ENCODE measurements at places on chromosomes 1 and 21. TPM values are rescaled to one million over a fixed set of nuclear protein-coding genes. Genes with fewer than 3 reads are reported as not detected.

GRCh38 chr1:56359056-56359455 is 220.3 kb downstream of the PLPP3 start:
- DNase-seq = no peak

DNAJC6 gene
- polyA plus RNA-seq = 0.06 TPM

DNA sequence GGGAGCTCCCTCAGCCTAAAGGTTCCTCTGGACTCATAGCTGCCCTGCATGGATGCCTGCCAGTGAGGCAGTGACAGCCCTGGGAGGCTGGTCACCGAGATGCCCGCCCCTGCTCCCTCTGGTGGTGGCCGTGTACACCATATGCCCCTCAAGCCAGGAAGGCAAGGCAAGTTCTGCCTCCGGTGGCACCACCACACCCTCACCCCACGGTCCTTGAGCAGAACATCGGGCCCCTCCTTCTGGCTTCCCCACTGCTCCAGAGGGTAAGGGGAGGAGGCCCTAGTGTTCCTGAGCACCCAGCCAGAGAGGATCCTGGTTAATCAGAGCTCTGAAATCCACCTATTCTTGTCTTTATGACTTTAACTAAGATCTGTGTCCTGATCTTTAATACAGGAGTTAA is 1.5 kb upstream of the S100A14 start:
- DNase-seq = peak; percentile 53

IL12RB2 gene
- polyA plus RNA-seq = 40.5 TPM

DNA sequence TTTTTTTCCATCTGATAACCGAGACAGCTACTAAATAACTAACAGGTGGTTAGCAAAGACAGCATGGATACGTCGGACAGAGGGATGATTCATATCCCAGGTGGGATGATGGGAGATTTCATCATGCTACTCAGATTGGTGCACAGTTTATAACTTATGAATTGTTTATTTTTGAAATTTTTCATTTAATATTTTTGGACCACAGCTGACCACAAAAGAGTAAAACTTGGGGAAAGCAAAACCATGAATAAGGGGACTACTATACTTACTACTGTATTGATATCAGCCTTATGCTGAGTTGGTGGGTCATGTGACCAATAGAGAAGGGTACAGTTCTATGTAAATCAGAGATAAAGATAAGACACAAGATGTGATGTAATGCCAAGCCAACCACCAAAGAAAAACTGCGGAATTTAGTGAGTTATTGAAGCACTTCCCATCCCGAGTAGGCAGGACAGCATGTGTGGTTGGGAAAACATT is 248.1 kb upstream of the C1orf105 start:
- DNase-seq = no peak

NAXE gene
- 202 TPM for polyA plus RNA-seq

GRCh38 chr1:161999301-162000052 is 24.2 kb downstream of the OLFML2B start:
- DNase-seq = no peak

DNA sequence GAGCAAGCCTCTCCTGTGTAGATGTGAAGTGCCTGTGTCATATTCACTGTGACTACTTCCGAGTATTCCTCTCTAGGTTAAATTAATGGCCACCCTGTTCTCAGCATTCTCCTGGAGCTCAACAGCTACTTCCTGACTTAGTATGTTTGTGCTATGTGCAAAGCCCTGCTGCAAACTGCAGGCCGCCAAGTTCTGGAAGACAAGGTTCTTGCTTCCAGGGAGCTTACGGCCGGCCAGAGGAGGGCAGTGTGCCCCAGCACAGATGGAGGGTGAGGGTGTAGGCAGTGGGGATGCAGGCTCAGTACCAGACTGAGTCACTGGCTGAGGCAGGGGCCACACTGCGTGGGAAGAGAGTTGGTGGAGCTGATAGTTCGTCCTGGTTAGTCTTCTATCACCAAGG is 43.2 kb downstream of the ELK4 start:
- DNase-seq = no peak

GRCh38 chr1:200304171-200304570 is 105.7 kb downstream of the ZNF281 start:
- no peak for DNase-seq

GRCh38 chr1:10108134-10108663 is 75.4 kb downstream of the UBE4B start:
- no peak for DNase-seq

GRCh38 chr1:162373541-162374260 is 3.0 kb downstream of the SPATA46 start:
- no peak for DNase-seq

DNA sequence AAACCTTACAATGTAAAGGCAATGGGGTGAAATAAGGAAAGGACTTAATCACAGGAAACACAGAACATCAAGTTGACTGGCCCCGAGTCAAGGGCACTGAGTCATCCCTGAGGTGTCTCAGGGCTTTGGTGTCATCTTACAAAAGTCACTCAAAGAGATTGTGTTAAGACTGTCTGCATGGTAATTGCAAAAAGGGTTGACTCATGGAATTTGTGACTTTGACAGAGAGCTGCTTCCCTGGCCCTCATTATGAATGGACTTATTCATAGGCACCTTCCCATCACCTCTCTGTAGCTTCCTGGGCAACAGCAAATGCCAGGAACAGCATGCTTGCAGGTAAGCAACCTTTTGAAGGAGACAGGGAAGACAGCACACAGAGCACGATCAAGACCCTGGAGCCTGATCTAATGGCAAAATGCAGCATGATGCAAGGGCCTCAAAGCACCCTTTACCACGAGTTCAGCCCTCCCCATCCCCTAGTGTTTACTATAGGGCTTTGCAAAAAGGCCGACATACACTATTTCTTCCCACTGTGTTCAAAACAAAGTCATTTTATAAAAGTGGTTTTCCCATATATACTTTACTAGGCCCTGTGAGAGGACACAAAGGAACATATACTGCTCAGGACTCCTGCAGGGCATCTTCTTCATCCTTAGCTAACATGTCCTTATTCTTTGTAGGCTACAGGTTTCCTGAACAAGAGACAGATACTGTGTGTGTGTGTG is 17.1 kb downstream of the ZP4 start:
- no peak for DNase-seq

- DNase-seq = no peak
Observed at GRCh38 chr1:164561472-164561871, 2.5 kb downstream of the PBX1 start.

CHRM3 gene
- not detected for polyA plus RNA-seq

C4BPA gene
- polyA plus RNA-seq = not detected

CTSS gene
- polyA plus RNA-seq = 177 TPM

GRCh38 chr1:1068517-1069055 is 5.5 kb downstream of the RNF223 start:
- DNase-seq = no peak

- DNase-seq = no peak
Observed at GRCh38 chr1:90876101-90876500, 145.7 kb downstream of the ZNF644 start.

DNA sequence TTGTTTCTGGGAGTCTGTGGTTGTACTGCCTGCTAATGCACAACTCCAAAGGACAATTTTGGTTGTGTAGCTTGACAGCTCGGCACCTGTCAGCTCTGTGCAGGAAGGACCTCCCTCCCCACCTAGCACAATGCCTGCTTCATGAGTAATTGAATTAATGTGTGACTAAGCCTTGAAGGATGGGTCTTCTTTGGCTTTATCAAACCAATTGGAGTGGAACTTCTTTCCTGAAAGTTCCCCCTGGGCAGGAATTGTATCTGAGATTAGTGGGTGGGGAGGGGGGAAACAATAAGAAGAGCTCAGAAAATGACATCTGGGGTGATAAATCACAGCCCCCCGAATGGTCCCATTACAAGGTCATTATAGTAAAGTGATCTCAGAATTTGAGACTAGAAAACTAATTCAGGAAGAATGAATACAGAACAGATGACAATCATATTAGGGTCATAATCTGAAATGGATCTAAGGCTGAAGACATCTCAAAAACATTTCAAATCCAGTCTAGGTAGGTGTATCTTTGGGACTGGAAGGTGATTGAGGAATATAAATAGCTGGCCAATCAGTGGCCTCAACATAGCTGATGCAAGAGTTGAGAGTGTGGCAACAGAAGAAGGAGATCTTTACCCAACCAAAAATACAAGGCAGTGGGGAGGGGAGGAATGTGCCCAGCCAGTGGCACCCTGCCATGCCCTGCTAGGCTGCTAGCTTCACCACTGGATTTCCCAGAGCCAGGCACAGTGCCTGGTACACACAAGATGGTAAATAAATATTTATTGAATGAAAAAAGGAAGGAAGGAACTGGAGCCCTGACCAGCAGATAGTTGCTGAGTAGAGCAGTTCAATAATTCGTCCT is 10.1 kb upstream of the SESN2 start:
- no peak for DNase-seq

ROR1 gene
- 3.3 TPM for polyA plus RNA-seq

- DNase-seq = no peak
Observed at GRCh38 chr1:27958513-27958912, 1.3 kb upstream of the XKR8 start.

DNA sequence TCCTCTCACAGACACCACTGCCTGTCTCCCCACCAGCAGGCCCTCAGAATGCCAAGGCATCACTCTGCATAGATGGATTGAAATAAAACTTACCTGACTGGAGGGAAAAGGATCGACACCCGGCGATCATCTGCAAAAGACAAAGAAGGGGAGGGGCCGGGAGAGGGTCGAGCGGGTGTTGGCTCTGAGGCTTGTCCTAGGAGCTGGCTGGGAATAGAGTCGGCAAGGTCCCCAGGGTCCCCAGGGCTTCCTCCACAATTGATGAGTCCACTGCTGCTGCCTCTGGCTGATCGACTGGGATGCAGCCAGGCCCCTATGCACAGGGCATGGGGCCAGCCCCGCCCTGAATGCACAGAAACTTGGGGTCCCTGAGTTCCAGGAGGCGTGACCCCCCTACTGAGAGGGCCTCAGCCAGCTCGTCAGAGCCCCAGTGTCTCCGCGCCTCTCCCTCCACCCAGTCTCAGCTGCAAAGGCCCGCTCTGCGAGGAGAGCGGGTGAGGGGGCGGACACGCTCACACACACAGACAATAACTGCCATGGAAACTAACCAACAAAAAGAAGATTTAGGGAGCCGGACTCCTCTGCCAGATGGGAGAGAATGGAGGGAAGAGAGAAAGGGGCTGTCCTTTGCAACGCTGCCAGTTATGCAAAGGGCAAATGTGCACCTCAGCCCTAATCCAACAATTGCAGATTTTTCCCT is at the start of gene KLHDC8A:
Gene KLHDC8A, minus strand, starts transcription at position 483 of the 700 bp plus-strand sequence. CDS start 13,318 bp downstream, outside the sequence.
- no peak for DNase-seq

DNA sequence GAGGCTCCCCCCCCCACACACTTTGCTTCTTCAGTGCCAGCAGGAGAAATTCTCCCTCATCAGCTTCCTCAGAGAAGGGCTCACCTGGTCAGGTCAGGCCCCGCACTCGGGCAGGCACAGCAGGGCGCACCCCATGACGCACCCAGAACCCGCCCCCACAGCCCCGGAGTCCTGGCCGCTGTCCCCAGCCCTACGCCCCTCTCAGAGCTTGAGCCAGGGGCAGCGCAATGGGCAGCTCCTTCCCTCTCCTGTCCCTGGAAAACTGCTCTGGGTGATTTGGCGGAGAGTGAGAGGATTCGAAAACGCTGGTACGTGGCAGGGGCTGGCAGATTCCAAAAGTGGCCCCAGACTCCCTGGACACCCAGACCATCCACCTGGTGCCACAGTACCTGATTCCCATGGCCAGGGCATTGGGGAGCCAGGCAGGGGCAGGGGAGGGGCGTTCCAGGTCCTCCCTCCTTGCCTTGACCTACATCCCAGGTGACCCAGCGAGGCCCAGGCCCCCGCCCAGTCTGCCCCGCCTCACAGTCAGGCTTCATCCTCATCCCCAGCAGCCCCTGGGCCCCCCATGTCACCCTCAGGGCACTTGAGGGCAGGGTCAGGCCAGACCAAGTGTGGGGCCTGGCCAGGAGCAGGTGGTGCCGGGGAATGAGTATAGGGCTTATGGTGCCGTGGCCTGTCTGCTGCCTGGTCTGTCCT is 23.7 kb downstream of the RRP1 start:
- no peak for DNase-seq

TRIM58 gene
- 1.1 TPM for polyA plus RNA-seq

FCMR gene
- 370 TPM for polyA plus RNA-seq

DNA sequence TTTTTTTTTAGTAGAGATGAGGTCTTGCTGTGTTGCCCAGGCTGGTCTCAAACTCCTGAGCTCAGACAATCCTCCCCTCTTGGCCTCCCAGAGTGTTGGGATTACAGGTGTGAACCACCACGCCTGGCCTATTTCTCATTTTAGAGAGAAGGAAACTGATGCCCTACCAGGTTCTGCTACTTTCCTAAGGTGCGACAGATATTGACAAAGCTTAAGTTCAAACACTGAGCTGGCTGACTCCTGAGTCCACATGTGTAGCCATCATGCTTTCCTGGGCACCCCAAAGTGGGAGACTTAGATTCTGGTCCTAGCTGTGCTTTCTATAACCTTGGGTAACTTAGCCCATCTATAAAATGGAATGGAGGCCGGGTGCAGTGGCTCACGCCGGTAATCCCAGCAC is 5.1 kb upstream of the TMEM222 start:
- DNase-seq = no peak

GRCh38 chr1:93960641-93961147 is 51.5 kb upstream of the GCLM start:
- DNase-seq = no peak

DNA sequence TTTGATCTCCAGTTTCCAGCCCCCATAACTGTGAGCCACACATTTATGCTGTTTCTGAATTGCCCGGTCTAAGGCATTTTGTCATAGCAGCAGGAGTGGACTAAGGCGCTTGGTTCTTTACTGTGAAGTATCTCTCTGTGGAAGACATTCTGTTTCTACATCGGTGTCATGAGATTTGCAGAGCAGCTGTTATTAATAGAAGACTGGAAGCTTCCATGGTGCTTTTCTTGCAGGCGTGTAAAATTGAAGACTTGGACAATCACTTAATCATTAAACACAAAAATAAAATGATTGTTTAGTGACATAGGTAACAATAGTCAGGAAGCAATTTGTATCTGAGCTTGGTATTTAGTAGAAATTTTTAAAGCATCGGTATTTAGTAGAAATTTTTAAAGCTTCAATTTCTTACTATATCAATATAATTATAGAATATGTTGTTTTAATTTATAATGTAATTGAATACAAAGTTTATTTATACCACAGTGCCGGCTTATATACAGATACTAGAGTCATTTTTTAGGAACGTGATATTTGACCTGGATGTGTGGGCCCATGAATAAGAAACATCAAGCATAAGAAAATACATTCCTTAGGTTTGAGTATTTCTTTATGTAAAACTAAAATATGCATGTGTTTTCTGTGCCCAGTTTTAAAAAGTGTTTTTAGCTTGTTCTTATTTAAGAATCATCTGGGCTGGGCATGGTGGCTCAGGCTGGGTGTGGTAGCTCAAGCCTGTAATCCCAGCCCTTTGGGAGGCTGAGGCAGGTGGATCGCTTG is 60.6 kb upstream of the COL6A1 start:
- DNase-seq = no peak

DNA sequence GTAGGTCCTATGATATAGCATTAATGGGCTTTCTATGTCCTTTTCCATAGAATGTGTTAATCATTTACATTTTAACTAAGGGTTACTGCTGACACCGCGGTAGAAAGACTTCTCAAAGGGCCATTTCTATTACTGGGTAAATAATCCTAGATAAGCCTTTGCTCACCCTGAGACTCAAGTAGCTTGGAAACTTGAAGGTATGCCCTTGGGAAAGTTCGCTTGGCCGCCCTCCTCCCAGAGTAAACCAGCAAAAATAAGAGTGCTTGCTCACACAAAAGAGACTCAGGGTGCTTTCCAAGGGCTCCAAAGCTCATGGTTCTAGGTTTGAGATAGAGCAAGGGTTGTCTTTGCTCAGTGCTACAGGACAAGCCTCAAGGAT is 85.8 kb upstream of the TMPRSS2 start:
- DNase-seq = no peak

All from immature natural killer cell (primary cell).